ENCODE measurements at places on chromosomes 1 and 21.

DNA sequence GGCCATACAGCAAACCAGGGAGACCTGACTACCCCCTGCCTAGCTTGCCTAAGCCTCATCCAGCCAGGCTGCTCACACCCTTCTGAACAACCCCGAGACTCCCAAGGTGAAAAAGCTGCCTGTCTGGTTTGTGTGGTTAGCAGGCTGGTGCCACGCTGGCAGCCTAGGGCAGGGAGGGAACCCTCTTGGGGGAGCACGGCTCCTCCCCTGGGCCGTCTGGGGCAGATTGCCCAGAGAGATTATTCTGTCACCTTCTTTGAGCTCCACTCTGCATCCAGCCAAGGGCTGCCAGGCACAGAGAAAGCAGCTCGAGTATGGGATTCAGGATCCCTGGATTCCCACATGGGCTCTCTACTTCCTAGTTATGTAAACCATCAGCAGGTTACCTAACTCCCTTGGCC is 27.5 kb upstream of the TCEA3 start:
- DNase-seq, result no peak

DNA sequence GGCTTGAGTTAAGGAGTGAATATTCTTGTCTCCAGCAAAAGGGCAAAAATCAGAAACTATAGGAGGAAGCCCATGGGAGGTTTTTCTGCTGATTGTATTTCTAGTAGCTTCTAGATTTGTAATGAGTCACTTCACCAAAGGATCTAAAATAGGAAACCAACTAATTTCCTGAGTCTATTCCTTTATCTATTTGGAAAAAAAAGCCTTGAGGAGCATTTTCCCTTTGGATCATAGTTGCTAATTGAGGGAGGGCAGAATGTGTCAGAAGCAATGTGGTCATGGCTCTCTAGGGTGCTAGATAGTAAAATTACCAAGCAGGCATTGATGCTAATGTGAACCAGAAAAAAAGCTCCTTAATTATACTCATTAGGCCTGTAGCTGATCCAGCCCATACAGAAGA is at the start of gene OR10R2:
Gene OR10R2 (plus strand): TSS at position 301 of the 400 bp plus-strand sequence. CDS start 106 bp downstream, outside the sequence.
- DNase-seq, result no peak

GRCh38 chr1:36014722-36015220 is 69.1 kb upstream of the TEKT2 start:
- no peak for DNase-seq

GRCh38 chr1:237712082-237712481 is 178.6 kb downstream of the ZP4 start:
- DNase-seq, result no peak

- DNase-seq, result no peak
Measured at GRCh38 chr1:72466376-72466775, 184.0 kb upstream of the NEGR1 start.

GRCh38 chr1:170284951-170285350 is 139.2 kb downstream of the NTMT2 start:
- DNase-seq, result no peak

DNA sequence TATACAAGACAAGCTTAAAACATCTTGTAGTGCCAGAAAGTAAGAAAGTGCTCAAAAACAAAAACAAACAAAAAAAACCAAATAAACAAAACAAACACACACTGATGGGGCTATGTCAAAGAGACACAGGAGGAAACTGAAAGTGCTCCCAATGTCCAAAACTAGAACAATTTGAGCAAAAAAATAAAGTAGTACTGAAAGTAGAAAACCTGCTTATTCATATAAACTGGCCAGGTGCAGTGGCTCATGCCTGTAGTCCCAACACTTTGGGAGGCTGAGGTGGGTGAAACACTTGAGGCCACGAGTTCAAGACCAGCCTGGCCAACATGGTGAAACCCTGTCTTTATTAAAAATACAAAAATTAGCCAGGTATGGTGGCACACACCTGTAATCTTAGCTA is 129.9 kb downstream of the GLUL start:
- DNase-seq, result no peak

- DNase-seq, result no peak
Measured at GRCh38 chr1:182724215-182724614, 39.8 kb upstream of the RGS8 start.

DNA sequence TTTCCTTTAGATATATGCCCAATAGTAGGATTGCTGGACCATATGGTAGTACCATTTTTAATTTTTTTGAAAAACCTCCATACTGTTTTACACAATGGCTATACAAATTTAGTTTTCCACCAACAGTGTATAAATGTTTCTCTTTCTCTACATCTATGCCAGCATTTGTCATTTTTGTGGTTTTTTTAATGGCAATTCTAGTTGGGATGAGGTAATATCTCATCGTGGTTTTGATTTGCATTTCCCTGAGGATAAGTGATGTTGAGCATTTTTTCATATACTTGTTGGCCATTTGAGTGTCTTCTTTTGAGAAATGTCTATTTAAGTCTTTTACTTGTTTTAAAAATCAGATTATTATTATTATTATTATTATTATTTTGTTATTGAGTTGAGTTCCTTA is 35.5 kb downstream of the PLA2G4A start:
- no peak for DNase-seq

DNA sequence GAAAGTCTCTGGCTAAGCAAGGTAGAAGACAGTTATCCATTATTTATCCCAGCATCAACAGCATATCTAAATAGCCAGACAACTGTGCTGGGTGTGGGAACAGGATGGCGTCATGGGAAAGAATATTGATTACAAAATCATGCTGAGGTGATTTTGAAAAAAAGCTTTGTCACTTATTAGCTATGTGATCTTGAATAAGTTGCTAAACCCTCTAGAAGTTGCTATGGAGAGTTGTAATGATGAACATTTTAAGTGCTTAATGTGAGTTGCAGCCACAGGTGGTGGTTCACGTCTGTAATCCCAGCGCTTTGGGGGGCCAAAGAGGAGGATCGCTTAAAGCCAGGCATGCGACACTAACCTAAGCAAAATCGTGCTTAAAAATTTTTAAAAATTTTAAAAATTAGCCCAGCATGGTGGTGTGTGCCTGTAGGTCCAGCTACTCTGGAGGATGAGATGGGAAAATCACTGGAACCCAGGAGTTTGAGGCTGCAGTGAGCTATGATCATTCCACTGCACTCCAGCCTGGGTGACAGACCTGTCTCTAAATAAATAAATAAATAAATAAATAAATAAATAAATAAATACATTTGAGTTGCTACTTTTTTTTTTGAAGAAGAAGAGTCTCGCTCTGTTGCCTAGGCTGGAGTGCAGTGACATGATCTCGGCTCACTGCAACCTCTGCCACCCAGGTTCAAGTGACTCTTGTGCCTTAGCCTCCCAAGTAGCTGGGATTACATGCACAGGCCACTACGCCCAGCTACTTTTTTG is 33.6 kb downstream of the WNT2B start:
- DNase-seq, result no peak

DNA sequence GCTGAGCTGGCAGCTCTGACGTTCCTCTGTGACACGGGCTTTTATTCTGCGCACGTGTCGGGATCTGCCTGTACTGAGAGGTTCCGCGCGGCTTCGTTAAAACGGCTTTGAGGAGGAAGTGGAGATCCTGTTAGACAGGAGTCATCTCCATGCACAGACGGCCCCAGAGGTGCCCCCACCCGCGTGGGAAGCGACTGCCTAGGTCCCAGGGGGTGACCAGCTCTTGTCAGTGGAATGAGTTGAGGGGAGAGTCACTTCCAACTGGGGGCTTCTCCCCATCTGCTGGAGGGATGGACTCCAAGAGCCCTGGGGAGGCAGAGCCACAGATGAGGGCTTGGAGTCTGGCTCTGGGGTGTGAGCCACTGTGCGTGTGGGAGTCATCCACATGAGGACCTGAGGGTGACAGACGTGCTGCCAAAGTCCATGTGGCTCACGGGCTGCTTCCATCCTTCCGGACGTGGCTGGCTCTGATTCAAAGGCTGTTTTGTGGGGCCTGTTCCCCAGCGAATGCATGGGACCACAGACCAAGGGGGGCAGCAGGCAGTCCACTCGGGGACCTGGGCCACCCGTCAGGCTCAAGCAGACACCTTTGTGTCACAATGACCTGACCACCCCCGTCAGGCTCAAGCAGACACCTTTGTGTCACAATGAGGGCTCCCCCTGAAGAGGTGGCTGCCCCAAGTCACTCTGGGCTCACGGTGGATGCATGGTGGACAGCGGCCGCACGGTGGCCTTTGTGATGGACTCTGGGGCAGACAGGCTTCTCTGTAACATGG is 26.8 kb downstream of the PTTG1IP start:
- no peak for DNase-seq

GRCh38 chr1:164673584-164674214 is 114.7 kb downstream of the PBX1 start:
- DNase-seq, result no peak

DNA sequence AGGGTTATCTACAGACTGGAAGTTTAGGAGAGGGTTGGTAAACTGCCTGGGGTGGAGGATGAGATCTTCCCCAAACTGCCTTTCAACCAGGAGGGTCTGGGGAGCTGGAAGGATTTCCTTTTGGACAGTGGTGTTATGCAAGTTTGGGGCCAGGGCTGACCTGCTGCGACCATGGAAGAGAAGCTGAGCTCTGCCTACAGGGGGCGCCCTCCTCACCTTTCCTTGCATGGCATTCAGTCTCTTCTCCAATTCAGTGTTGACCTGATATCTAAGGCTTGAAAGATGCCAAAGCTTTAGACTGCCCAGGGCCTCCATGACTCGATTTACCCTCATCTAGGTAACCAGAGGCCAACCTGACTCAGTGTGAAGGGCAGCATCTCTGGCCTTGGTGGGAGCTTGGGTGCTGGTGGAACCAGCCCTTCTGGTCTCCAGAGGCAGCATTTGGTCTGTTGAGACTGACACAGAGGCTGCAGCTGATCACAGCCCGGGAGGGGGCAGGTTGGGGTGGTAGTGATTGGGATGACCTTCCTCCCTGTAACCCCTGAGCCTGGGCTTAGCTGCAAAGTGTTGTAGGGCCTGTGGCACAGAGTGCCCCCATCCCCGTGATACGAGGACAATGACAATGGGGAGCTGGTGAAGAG is 170.0 kb downstream of the GRIK3 start:
- peak; percentile 40 for DNase-seq

DNA sequence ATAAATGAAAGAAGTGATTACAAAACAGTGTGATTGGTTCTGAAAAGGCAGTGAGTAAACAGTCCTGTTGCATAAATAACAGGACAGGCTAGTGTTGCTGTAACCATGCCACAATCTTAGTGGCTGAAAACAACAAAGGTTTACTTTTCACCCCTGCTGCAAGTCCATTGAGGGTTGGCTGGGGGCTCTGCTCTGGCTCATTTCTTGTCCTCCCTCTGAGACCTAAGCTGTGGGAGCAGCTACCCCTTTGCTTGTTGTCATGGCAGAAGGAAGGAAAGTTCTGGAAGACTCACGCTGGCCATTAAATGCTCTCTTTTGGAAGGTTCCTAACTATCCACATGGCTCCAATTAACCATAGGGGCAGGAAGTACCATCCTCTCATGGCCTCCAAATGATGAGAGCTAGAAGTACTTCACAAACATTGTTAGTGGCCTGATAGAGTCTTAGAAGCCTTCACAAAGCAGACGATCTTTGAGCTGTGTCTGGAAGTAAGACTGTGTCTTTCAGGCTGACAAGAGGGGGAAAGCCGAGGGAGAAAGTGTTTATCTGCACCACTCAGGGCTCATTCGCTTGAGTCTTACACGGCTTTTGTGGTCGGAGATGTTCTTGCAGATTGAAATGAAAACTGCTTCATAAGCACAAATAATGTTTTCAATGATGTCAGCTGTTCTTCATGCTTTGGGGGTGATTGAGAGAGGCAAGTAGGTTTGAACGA is 11.9 kb downstream of the RCSD1 start:
- no peak for DNase-seq

DNA sequence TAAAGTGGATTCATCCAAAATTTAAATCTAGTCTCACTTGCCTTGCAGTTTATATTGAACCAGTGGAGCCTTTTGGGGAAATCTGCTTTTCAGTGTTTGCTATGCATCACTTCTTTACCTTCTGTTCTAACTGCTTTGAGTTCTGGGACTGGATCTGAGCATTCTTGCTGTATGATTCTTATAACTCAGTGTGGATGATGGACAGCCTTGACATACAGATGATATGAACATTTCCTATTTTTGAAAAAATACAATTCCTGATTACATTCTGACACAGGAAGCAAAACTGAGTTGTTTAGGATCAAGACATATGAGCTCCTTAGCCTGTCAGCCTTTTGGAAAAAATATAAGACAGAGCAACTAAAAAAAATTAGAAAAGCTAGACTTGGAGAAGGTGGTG is 115.2 kb downstream of the DISP1 start:
- DNase-seq, result no peak

DNA sequence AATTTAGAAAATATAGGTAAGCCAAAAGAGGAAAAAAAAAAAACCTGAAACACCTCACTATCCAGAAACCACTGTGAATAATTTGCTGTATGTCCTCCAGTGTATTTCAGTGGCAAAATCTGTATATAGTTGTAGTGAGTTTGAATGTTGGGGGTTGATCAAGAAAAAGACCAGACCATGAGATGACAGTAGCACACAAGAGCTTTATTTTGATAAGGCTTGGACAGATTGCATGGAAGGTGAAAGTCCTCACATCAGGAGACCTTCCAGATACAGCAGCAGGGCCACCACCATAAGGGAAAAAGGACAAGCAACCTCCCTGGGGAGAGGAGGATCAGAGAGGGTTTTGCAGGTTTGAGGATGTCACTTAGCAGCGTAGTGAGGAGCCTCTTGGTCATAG is 16.2 kb upstream of the C1orf115 start:
- DNase-seq, result no peak

DNA sequence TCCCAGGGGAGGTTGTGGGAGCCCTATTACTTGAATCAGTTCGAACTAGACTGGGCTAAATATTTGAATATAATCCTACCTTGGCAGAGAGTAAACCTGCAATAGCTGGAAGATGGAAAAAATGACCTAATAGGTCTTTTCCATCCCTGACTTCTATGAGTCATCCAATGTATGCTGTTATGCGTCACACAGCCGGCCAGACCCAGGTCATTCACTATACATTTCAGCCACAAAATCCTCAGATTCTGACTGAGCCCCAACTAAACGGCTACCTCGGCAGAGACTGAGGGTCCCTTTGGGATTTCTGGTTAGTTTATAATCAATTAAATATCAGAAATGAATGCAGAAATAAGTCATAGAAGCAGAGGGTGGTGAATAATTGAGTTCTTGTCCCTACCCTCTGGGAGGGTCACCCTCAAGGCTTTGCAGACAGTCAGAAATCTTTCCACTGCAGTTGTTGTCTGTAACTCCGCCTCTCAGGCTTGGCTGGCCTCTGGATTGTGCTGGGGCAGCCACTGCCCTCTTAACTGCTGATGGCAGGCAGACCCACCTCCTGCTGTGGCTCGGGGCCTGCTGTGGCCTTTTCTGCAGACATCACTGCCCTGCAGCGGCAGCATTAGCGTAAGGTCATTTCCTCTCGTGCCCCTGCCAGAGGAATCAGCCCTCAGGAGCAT is 240.5 kb downstream of the TGFB2 start:
- no peak for DNase-seq

DNA sequence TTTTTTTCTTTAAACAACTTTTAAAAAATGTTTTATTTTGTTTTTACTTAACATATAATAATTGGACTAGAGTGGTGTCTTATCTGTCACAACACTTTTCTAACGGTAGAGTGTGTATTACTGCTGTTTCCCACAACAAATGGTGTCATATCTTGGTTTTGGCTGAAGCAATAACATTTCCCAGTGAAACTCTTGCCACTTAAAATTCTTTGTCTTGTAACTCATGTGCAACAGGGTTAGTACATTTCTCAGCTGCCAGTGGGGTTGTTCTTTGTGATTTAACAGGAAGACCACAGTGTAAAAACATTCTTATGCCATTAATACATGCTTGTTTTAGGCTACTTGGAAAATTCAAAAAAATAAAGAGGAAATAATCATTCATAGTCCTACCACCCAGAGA is 43.5 kb downstream of the ALPL start:
- no peak for DNase-seq

GRCh38 chr1:107840725-107841124 is 124.3 kb downstream of the VAV3 start:
- no peak for DNase-seq

Measured in NCI-H1930 (cell line).